Omental fat pad (tissue), 4 donors: ENCODE measurements at places on chromosomes 16 and 17.

- DNase-seq: no peak
Measured at GRCh38 chr17:13518261-13519000, 83.3 kb downstream of the HS3ST3A1 start.

GRCh38 chr17:68759343-68760140 lies 158.4 kb upstream of the FAM20A start:
- DNase-seq: peak; percentile 72

GRCh38 chr17:16415031-16415924 lies at the start of gene TRPV2:
Gene TRPV2, plus strand, starts transcription at chr17:16415571. Its CDS starts 2,098 bp downstream, at chr17:16417669.
- no peak for DNase-seq

DNA sequence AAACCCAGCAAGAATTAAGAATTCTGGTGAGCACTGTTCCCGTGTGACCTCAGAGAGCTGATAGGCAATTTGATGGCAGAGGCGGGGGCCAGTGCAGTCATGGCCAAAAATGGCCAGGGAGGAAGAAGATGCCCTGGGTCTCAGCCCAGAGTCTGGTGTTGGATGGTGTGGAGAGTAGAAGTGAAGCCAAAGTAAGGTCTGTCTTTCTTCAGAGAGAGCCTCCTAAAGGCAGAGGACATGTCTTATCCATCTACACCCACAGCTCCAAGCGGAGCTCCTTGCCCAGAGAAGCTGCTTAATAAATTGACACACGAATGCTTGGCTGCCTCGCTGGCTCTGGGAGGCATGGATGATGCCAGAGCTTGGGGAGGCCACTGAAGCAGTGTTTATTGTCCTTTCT lies 19.7 kb upstream of the ZNF652 start:
- no peak for DNase-seq

DNA sequence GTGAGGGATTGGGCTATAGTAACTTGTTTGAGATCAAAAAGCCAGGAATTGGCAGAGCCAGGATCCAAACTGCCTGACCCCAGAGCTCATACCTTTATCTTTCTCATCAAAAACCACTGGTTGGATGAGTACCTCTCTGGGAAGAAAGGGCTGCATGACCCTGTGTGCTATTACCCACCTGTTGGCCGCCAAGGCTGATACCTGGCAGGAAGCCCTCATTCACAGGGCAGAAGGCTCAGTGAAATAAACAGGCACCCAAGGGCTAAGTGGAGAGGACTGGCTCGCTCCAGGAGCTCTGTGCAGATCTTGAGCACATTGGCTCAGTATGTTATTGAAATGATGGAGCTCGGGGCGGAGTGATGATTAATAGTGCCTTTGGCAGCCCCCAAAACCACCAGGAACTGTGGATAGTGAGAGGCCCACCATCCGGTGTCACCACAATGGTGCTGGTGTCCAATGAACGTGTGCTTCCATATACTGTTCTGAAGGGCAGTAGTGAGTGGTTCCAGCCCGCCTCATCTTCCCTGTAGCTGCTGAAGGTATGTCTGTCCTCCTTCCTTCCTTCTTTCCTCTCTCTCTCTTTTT lies 197.6 kb downstream of the MSI2 start:
- DNase-seq: no peak

- no peak for DNase-seq
Measured at GRCh38 chr16:30569746-30570635, 1.5 kb downstream of the ZNF688 start.

- no peak for DNase-seq
Measured at GRCh38 chr17:10798332-10798749, 5.6 kb downstream of the TMEM238L start.

GRCh38 chr16:72818236-72818845 lies 229.6 kb downstream of the ZFHX3 start:
- no peak for DNase-seq

GRCh38 chr16:10202649-10203048 lies 20.4 kb upstream of the GRIN2A start:
- DNase-seq: no peak

- DNase-seq: no peak
Measured at GRCh38 chr17:2380950-2381649, 19.8 kb downstream of the MNT start.

GRCh38 chr17:78019367-78019975 lies 61.0 kb downstream of the TNRC6C start:
- DNase-seq: no peak

GRCh38 chr16:23651943-23652468 lies 10.7 kb downstream of the DCTN5 start:
- no peak for DNase-seq

- no peak for DNase-seq
Measured at GRCh38 chr16:56369202-56369601, 56.1 kb downstream of the AMFR start.

DNA sequence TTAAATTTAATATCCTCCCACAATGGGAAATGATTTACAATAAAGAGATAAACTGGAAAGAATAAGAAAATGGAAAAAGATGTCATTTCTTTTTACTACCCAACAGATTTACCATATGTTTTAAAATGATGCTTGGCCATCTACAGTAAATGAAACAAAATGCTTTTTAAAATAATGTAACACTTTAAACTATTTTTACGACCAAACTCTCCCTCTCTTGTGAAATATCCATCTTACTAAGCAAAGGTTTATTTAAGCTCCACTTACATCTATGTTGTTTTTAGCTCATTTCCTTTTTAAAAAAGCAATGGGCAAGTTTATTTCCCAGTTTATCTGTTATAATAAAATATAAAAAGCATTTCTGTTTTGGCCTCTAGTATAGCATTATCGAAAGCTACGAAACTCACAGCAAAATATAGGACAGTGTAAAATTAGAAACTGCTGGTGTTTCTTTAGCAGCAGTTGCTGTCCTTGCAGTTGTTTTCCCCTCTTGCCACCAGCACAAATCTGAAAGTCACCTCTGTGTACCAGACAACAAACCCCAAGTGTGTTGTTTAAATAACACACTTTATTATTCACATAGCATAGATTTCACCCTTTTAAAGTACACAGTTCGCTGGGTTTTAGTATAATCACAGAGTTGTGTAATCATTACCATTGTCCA lies 195.1 kb downstream of the CDRT15L2 start:
- DNase-seq: no peak

DNA sequence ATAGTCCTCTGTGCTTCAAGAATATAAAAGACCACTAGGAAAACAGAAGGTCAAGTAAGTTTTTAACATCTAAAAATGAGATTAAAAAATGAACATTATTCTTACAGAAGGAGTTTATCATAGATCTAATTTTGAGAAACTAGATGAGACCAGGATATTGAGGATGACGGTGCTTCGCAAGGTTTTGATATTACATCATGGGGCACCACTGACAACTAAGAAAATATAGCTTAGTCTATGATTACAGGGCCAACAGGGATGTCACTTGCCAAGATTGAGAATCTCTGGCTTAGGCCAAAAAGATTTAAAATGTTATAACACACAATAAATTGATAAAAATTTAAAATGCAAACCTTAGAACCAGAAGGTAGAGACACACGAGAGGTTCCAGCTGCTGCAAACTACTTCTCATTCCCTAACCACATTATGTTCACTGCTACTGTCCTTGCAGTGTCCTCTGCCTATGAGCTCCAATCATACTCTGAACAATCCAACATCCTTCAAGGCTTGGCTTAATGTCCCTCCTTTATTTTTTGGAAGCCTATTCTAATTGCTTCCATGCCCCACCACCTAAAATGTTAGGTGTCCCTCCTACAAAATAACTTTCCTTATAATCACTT lies 33.2 kb downstream of the USP32 start:
- no peak for DNase-seq

DNA sequence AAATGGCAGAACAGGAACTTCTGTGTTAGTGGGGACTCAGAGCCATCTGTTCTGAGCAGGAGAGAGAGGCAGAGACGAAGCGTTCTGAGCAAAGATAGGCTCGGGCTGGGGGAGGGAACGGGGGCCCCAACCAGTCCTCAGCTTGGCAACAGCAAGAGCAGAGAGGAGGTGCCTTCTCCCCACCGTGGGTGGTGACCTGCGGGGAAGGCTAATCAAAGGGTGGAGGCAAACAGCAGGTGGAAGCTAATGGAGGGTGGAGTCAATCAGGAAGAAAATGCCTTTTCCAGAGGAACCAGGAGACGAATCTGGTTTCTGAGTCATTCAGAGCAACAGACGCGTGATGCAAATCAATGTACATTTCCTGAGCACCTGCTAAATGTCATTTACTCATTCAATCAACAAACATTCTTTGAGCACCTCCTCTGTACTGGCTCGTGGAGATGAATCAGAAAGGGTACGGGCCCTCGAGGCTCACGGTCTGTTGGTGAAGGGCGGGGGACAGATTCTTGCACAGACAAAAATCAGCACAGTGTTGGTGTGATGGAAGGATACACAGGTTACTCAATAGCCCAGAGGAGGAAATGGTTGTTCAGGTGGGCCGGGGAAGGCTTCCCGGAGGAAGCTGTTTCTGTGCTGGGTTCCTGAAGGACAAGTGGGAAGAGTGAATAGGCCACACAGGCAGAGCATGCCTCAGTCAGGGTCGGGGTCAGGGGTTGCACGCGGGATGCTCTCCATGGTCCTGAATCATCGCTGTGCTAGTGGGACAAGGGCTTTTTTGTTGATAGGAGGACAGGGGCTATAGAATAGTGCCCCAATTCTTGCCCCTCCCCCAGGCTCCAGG lies 5.7 kb upstream of the SPNS2 start:
- no peak for DNase-seq

GRCh38 chr17:69047368-69048263 lies 13.1 kb downstream of the ABCA9 start:
- no peak for DNase-seq

DNA sequence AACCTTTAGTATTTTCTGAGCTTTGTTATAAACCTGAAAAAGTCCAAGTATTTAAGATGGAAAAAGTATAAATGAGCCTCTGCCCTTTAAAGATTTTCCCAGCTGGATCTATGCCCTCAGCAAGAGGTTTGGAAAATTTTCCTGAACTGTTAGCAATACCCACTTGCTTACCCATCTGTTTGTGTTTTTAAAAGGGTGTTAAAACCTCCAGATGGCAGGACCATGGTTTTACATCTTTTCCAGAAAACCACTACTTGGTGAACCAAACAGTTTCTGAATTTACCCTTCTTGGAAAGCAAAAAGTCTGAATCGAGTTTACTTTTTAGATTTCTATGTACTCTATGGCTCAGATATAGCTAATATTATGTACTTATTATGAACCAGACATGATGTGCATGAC lies 719 bp downstream of the PMFBP1 start:
- DNase-seq: no peak

GRCh38 chr16:71826533-71827017 lies 17.9 kb upstream of the AP1G1 start:
- DNase-seq: no peak

DNA sequence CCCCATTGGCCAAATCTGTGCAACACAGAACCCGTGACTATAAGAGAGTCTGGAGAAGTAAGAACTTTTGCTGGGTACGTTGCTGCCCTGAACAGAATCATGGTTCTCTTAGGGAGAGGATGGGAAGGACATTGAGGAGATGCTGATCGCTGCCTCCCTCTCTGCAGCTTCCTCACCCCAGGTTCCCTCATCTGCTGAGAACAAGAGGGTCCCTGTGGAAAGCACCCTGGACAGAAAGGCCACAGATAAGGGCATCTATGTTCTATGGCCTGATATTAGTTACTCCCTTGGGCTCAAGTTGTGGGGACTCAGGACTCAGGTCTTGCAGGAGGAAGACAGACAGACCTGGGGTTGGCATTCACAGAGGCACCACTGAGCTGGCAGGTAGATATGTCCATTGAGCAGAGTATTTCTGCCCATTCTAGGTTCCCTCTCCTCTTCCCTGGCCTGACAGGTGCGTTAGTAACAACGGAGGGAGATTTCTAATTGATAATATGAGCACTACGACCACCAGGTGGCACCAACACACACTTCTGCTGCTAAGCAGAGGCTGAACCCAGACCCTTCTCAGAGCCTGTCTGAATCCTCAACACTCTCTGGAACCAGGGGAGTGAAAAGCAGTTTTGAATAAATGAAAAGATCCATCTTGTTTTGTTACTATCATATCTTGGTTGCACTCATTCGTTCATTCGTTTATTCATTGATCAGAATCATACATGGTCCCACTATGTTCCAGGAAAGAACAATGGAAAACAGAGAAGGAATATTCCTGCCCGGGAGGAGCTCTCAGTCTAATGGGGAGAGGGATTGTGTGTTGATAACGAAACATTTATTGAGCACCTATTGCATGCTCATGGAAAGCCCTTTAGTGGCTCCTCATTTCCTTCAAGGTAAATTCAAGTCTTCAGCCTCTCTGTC lies 56.4 kb downstream of the SLC6A2 start:
- DNase-seq: peak; percentile 63

DNA sequence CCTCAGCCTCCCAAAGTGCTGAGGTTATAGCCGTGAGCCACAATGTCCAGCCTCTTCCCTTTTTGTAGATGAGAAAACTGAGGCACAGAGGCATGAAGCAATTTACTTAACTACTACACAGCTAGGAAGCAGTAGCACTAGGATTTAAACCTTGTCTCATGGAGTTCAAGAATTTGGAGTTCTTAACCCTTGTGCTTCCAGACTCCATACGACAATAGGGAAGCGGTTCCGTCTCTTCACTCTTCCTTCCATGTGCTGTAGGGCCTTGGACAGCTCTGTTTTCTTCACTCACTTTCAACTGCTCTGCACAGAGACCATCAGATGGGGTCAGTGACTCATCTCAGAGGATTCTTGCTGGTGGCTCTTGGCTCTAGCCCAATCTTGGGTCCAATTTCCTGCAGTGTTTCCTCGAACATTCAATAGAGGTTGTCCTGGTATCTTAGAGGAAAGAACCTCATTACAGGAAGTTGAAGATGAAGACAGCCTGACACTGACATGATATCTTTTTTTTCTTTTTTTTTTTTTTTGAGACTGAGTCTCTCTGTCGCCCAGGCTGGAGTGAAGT lies 19.3 kb downstream of the ITGAL start:
- no peak for DNase-seq

DNA sequence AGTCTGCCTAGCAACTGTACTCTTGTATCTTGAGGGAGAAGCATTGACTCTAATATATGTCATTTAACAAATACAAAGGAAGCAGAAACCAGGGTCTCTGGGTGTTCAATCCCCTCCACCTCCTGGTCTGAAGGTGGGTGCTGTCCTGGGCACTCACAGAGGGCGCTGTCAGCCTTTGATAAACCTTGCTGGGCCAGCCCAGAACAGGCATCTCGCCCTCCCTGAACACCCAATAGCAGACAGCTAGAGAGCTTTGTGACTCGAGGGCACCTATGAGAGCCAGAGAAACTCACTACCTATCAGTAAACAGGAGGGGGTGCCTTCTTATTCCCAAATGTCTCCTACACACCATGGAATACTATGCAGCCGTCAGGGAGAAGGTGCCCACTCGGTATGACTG lies 6.4 kb upstream of the PIPOX start:
- no peak for DNase-seq
